ENCODE measurements at places on chromosomes 11 and 22.

- no peak for DNase-seq
Measured at GRCh38 chr22:29663180-29663821, 56.5 kb upstream of the CABP7 start.

GRCh38 chr22:18120857-18121256 lies 10.2 kb downstream of the TUBA8 start:
- DNase-seq: no peak

DNA sequence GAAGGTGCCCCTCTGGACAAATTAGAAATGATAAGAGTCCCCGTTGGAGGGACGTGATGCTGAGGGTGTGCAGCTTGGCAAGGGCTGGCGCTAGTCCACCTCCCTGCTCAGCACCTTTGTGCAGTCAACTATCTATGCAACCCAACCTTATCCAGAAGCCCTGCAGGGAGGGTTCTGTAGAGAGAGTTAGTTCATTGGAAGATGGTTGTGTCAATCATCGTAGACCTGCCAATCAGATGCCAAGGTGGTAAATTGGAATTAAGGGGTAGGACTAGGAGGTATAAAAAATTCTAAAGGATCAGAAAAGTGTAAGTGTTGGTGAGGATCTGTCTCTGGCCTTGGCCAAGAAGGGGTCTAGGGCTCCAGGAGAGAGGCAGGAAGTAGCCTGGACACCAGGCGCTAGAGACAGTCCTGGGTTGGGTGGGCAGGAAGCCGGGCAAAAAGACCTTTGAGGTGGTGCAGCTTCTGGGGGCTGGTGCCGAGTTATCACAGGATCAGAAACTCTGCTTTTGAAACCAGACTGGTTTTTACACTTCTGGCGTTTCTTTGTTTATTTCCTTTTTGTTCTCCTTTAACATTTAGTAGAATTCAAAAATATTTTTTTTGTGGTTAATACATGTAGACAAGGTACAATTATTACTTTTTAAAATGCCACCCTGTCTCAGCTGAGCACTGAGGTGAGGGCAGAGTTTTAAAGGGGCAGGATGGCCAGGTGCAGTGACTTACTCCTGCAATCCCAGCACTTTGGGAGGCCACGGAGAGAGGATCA lies 1.6 kb downstream of the C1QTNF6 start:
- DNase-seq: no peak

DNA sequence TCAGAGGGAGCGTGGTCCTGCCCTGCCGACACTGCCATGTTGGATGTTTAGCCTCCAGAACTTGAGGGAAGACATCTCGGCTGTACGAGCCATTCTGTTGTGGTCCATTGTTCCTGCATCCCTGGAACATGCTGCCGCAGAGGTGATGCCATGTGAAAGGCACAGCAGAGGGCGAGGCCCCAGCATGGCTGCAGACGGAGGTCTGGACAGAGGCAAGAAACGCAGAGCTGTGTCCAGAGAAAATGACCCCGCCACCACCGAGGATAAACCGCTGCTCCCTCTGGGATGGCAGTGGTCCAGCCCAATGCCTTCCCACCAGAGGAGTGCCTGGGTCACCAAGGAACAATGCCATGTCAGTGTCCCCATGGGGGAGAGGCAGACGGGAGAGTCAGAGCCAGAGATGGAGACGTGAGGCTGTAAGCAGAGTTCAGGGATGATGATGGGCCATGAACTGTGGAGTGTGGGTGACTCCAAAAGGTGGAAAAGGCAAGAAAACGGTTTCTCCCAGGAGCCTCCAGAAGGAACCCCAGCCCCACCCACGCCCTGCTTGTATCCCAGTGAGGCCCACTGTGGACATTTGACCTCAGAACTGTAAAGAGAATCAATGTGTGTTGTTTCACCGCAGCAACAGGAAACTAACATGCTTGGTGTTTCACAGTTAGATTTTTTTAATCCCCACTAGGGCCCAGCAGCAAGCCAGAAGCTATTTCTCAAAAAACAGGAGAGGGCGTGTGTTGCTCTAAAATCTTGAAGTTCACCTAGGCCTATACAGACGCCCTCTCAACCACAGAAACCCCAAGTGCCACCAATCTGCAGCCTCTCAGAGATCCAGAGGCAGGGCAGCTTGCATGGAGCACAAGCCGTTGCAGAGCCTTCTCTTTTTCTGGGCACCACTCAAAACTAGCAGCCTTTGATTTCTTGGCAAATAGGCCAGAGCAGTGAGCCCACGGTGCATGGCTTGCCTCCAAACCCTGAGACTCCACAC lies 1422.9 kb downstream of the TBC1D22A start:
- no peak for DNase-seq

DNA sequence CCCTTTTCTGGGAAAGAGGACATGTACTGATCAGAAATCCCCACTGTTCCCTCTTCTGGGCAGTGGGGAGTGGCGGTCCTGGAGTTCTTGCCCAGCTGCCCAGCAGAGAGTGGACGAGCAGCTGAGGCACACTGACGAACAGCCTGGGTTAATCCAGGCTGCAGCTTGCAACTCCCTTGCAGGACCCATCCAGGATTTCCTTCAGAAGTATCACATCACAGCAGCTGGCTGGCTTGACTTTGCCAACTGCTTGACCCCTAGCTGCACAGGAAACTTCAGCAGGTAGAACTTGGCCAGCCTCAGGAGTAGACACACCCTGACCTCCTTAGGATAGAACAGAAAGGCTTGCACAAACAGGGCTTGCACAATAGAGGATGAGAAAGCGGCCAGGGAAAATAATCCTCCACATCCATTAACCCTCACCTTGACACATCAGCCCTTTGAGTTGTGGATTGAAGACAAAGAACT lies 27.9 kb upstream of the FZD4 start:
- no peak for DNase-seq

- DNase-seq: no peak
Measured at GRCh38 chr11:134532921-134533421, 120.9 kb upstream of the B3GAT1 start.

GRCh38 chr11:8697054-8697453 lies 14.5 kb downstream of the RPL27A start:
- no peak for DNase-seq

DNA sequence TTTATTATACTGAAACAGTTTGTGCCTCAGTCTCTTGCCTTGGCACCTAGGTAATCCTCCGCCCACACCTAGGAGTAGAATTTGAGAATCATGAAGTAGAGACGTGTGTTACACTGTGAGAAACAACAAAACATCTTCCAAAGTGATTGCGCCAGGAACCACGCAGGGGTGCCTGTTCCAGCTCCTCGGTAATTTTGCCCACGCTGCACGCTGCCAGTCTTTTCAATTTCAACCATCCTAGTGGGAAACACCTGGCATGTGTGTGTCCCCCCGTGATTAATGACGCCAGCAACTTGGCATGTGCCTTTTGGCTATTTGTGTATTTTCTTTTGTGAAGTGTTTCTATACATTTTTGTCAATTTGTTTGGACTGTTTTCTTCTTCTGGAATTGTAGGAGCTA lies 919.1 kb downstream of the BRD1 start:
- DNase-seq: peak; percentile 2

DNA sequence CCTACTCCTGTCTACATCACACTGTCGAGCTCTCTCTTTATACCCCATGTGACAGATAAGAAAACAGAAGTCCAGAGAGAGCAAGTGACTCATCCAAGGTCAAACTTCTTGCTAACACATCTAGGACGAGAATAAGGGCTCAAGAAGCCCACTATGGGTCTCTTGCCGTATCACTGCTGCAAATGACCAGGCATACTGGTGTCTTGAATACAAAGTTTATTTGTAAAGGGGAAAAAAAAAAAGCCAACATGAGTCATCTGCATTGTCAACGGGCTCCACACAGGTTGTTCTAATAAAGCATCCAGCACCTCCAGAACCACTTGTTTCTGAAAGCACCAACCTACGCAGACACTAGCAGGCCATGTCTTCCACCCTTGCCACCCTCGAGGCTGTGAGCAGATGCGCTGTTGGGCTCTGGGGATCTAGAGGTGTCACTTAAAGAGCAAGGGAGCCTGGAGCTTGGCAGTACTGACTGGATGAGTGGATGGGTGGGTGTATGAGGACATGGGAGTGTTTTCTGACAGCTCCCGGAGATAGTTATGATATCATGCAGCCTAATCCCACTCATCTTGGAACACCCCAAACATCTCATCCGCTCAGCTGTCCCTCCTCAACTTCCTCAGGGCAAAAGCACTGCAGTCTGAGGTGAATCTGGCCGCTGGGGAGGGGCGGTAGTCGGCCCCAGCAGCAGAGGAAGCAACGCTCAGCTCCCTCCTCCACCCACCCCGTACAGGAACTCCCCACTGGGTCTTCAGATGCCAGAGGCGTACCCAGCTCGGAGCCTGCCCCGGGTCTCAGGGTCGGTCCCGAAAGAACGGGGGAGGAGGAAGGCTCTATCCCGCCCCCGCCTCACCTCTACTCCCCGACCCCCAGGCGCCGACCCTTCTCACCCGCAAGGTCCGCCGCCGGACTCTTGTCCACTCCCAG lies 1.0 kb downstream of the SMCO4 start:
- DNase-seq: peak; percentile 38

GRCh38 chr22:30309951-30310741 lies 16.6 kb downstream of the TBC1D10A start:
- peak; percentile 26 for DNase-seq

- DNase-seq: no peak
Measured at GRCh38 chr11:111388420-111388819, 9.3 kb upstream of the POU2AF1 start.

DNA sequence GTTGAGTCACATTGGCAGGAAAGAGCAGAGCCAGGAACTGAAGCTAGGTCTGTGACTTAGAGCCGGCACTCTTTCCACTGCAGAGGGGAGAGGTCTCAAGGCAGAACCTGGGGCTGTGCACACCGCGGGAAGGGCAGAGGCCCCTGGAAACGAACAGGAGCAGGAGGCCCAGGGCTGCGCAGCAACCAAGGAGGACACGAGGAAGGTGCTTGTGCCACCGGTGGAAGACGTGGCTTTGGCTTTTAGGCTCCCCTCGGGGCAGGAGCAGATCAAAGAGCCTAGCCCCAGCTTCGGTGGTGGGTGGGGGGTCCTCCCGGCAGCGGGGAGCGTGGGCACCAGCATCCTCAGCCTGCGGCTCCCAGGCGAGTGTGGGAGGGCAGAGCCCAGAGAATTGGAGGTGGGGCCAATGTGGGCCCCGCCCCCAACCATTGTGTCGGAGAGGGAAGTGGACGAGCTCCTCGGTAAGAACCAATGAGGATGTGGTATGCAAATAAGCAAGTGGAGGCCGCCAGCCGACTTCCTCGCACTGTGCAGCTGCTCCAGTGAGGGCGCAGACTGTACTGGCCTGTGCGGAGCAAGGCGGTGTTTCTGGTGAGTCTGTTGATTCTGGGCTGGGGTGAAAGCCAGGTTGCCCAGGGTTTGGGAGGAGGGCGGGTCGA lies at the start of gene CCDC116:
Gene CCDC116, plus strand, starts transcription at position 524 of the 659 bp plus-strand sequence. CDS start 422 bp downstream, outside the sequence.
- DNase-seq: peak; percentile 39

GRCh38 chr11:43969543-43969942 lies 27.1 kb downstream of the C11orf96 start:
- no peak for DNase-seq

DNA sequence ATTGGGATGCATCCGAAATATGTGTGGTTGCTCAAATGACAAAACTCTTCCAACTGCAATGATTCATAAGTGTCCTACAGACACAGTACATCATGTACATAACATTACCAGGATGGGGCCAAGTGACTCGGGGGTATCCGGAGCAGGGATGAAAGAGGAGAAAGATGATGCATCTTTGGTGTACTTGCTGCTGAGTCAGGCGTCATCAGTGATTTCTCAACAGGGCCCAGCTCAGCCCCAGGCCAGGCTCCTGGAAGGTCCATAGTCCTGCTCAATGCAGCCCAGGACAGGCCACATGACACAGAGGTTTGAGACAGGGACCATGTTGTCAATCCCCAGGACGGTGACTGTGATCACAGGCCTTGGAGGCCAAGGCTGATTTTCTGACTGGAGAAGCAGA lies 59.3 kb downstream of the GGTLC2 start:
- no peak for DNase-seq

- no peak for DNase-seq
Measured at GRCh38 chr22:25405841-25406509, 158.5 kb upstream of the GRK3 start.

DNA sequence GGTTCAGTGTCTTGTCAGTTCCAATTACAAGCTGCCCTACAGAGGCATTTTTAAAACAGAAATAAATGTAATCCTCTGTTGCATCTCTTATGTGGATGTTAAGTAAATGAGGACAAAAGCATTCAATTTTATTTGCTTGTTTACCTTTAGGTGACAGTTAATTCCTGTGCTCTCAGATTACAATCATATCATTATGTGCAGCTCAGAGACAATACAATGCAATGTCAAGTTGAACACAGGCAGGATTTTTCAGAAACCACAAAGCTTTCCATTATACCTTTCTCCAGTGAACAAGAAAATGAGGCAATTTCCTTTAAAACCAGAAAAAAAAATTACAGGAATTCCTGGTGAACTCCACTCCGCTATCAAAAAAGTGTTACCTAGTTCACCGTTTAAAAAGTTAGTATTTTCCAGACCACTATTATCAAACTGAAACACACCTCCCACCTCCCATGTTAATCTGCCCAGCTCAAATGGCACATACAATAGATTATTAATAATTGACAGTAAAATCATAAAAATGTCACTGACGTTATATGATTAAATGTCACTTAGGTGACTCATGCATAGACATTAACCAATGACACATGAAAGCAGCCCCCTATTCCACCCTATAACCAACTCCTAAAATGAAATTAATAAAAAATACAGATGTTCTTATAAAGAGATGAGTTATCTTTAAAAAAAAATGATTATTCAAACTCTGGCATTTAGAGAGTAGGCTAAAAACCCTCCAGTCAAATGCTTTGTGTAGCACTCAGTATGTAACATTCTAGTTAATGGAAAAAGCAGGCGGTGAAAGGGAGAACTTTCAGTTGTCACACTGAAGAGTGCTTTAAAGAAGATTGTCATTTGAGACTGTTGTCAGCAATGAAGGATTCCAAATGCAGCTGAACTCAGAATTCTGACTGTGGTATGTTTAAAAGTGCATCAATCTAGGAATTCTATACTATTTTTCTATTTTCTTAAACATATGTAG lies 98.6 kb downstream of the MUC15 start:
- DNase-seq: no peak

DNA sequence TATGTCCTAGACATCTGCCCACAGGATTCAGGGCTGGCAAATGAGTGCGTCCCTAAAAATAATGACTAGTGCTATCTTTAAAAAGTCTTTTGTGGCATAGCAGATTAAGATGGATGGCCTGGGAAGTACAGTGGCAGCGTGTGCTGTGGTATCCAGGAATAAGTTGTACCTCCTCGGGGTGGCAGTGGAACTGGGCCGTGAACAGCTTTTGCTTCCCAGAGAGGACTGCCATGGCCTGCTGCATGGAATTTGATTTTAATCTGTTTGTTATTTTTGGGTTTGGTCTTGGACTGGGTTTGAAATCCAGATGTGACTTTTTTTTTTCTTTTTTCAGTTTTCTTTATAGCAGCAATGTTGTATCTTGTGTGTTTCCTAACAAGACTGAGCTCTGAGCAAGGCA lies 71.3 kb upstream of the PARVG start:
- no peak for DNase-seq

All from D341Med (cell line).